ENCODE measurements at places on chromosomes 13 and 19.
A peak's percentile ranks its signal among the peaks of the same experiment; 100 is the strongest.

DNA sequence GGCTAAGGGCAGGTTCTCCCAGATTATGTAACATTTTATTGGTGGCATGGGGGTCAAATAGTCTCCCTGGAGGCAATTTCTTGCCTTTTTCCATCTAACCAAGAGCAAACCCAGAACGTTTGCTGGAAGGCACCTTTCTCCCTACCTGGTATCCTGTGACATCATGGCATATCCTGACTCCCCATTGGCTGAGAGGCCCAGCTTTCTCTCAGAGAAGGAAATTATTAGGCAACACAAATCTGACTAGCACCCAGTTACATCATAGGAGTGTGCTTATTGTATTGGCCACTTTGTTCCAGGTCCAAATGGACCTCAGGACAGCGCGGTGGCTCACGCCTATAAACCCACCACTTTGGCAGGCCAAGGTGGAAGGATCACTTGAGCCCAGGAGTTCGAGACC lies 13.0 kb downstream of the NTN5 start:
- peaks cover 7% of the 10 kb centered on the region for H3K4me1 ChIP-seq
- no peaks in the 10 kb centered on the region for H3K36me3 ChIP-seq
- H3K27ac ChIP-seq, result no peak overlapping the region
- no peak for DNase-seq

DNA sequence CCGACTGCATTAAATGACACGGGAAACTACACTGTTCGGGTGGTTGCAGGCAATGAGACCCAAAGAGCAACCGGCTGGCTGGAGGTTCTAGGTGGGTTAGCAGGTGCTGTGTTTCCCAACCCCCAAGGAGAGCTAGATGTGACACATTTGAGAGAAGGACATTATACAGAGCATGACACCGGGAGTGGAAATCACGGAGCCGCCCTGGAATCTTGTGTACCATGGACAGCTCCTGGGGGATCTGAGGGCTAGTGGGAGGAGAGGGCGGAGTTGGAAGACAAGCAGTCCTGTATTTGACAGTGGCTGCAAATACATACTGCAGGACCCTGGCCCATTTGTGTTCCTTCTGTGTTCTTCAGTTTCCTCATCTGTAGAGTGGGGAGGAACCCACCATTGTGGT lies 2.3 kb downstream of the CEACAM18 start:
- no peak overlapping the region for H3K4me3 ChIP-seq
- H3K27me3 ChIP-seq, result peaks cover 16% of the 10 kb centered on the region
- H3K4me1 ChIP-seq, result peaks cover 27% of the 10 kb centered on the region
- DNase-seq, result peak; percentile 23
- H3K27ac ChIP-seq, result no peak overlapping the region
- H3K36me3 ChIP-seq, result no peaks in the 10 kb centered on the region

GRCh38 chr19:49116544-49116943 lies 2.4 kb downstream of the LIN7B start:
- H3K36me3 ChIP-seq, result peaks cover 6% of the 10 kb centered on the region
- DNase-seq, result no peak
- peaks cover 32% of the 10 kb centered on the region for H3K4me1 ChIP-seq
- no peak overlapping the region for H3K4me3 ChIP-seq

DNA sequence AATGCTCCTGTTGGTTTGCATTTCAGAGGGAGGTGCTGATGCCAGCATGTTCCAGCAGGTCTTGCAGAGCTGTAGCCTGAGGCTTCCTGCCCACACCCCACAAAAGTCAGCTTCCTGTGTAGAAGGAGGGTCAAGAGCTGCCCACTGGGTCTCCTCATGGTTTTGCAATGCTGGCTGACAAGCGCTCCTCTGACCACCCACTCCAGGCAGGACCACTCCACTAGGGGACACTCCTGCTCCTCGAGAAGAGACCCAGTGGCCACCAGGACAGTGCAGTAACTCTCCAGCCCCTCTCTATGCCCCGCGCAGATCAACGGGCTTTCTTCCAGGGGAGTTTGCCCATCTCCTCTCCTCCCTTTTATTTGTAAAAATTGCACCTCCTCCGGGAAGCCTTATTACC lies 72.9 kb upstream of the UQCRFS1 start:
- no peak for DNase-seq
- no peaks in the 10 kb centered on the region for H3K4me1 ChIP-seq
- H3K4me3 ChIP-seq, result no peak overlapping the region
- H3K27ac ChIP-seq, result no peak overlapping the region
- H3K27me3 ChIP-seq, result peaks cover 23% of the 10 kb centered on the region

DNA sequence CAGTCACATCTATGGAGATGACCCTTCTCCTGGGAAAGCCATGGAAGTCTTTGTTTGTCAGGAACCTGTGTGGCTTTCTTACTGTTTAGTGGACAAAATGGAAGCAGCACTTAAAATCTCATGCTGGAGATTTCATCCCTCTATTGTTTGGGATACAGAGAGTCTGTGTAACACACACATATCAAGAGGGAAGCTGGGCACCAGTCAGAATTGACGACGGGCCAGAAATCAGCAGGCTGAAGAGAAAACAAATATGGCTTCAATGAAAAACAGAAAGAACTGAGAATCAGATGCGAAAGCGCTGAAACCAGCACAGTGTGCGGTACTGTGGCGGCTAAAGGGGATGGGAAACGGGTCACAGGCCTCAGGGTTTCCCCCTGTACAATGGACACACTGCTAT lies 72.2 kb upstream of the WASF3 start:
- no peak for DNase-seq
- H3K4me1 ChIP-seq, result peaks cover 11% of the 10 kb centered on the region
- H3K36me3 ChIP-seq, result no peaks in the 10 kb centered on the region
- no peak overlapping the region for H3K4me3 ChIP-seq
- no peaks in the 10 kb centered on the region for H3K27me3 ChIP-seq

GRCh38 chr13:44867825-44868224 lies 121.4 kb downstream of the NUFIP1 start:
- no peaks in the 10 kb centered on the region for H3K36me3 ChIP-seq
- peaks cover 2% of the 10 kb centered on the region for H3K4me1 ChIP-seq
- no peak for DNase-seq

DNA sequence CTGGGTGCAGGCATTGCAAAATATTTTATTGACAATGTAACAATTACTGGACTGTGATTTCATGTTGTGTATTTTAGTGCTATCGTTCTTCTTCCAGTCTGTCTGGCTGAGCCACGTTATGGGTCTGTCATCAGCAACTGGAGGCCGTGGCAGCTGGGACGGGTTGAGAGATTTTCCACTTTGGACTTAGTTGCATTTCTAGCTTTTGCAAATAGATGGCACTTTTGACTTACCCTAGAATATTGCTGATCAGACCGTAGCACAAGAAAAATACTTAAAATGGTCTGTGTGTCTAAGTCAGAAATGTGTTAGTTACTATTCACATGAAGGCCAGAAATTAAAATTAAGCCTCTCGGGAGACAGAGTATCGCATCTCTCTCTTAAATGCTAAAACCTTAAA lies 211.1 kb downstream of the TEX29 start:
- peaks cover 27% of the 10 kb centered on the region for H3K27me3 ChIP-seq
- no peak overlapping the region for H3K27ac ChIP-seq
- DNase-seq, result no peak
- no peaks in the 10 kb centered on the region for H3K36me3 ChIP-seq
- H3K4me3 ChIP-seq, result no peak overlapping the region
- H3K4me1 ChIP-seq, result no peaks in the 10 kb centered on the region

DNA sequence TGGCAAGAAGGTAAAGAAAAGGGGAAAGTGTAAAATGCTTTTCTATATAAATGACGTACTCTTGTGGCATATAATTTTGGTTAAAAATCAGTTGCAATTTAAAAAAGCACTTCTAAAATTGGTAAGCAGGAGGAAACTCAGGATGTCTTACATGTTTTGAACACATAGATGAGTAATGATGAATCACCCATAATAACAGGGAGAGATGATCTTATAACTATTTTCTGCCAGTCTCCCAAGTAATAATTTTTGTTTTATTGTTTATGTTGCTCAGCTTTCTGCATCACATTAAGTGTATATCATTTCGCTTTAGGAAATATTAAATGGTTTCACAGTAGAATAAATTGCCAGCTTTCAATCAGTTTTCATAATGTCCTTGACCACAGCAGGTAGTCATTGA lies 1430.7 kb upstream of the PCDH20 start:
- H3K4me1 ChIP-seq, result no peaks in the 10 kb centered on the region
- H3K4me3 ChIP-seq, result no peak overlapping the region
- H3K36me3 ChIP-seq, result no peaks in the 10 kb centered on the region

- no peaks in the 10 kb centered on the region for H3K27me3 ChIP-seq
- no peak overlapping the region for H3K27ac ChIP-seq
- H3K4me1 ChIP-seq, result no peaks in the 10 kb centered on the region
- no peaks in the 10 kb centered on the region for H3K36me3 ChIP-seq
- H3K4me3 ChIP-seq, result no peak overlapping the region
Observed at GRCh38 chr13:34223984-34224383, 406.0 kb downstream of the RFC3 start.

- H3K36me3 ChIP-seq, result peaks cover 30% of the 10 kb centered on the region
- H3K27me3 ChIP-seq, result no peaks in the 10 kb centered on the region
- peak overlapping the region; percentile 92 for H3K4me3 ChIP-seq
- peak; percentile 61 for DNase-seq
- peak overlapping the region; percentile 91 for H3K27ac ChIP-seq
Observed at GRCh38 chr13:98576200-98576945, 534 bp downstream of the STK24 start.

DNA sequence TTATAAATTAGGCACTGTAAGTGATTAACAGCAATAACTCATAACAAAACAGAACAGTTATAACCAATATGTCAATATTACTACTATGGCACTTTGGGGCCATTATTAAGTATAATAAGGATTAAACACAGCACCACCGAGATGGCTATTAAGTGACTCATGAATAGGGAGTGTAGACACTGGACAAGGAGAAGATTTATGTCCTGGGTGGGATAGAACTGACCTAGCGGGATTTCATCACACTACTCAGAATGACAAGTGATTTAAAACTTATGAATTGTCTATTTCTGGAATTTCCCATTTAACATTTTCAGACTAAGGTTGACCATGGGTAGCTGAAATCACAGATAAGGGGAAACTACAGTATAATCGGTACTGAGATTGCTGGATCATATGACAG lies 79.0 kb upstream of the SLC7A1 start:
- DNase-seq, result no peak
- no peak overlapping the region for H3K27ac ChIP-seq
- H3K4me1 ChIP-seq, result no peaks in the 10 kb centered on the region
- H3K4me3 ChIP-seq, result no peak overlapping the region
- H3K27me3 ChIP-seq, result peaks cover 3% of the 10 kb centered on the region

GRCh38 chr13:96824140-96824539 lies 170.1 kb downstream of the OXGR1 start:
- no peaks in the 10 kb centered on the region for H3K4me1 ChIP-seq
- no peak for DNase-seq
- H3K27ac ChIP-seq, result no peak overlapping the region
- no peaks in the 10 kb centered on the region for H3K36me3 ChIP-seq
- H3K4me3 ChIP-seq, result no peak overlapping the region
- peaks cover 2% of the 10 kb centered on the region for H3K27me3 ChIP-seq

DNA sequence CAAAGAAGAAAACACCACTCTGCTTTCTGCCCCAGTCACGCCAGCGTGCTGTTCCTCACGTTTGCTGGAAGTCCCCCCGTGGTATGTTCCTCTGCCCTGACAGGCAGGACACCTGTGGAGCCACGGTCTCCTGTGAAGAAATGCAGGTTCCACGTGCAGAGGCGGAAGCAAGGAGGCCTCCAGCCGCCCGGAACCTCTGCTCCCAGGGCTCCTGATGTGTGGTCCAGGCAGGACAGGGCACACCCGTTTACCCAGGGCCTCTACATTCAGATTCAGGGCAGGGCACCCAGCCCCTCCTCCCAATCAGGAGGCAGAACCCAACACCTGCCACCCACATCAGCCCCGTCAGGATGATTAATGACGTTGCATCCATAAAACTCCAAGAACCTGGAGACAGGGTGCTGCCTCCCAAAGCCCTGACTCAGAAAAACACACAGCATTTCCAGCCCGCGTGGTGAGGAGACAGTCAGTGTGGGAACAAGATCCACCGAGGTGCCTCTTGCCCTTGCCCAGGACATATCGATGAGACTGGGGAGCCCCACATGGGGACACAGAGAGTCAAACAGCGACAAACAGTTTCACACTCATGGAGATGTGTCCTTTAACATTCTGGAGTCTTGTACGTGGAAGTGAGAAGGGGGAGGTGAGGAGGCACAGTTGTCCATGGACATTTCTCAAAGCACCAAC lies 76.2 kb downstream of the COL4A1 start:
- H3K4me1 ChIP-seq, result no peaks in the 10 kb centered on the region
- peaks cover 21% of the 10 kb centered on the region for H3K27me3 ChIP-seq
- no peaks in the 10 kb centered on the region for H3K36me3 ChIP-seq
- no peak overlapping the region for H3K27ac ChIP-seq

- peaks cover 23% of the 10 kb centered on the region for H3K4me1 ChIP-seq
- peak overlapping the region; percentile 75 for H3K27ac ChIP-seq
- H3K36me3 ChIP-seq, result peaks cover 2% of the 10 kb centered on the region
- H3K27me3 ChIP-seq, result no peaks in the 10 kb centered on the region
- DNase-seq, result peak; percentile 65
Observed at GRCh38 chr19:48480558-48481500, 11.7 kb downstream of the CYTH2 start.

DNA sequence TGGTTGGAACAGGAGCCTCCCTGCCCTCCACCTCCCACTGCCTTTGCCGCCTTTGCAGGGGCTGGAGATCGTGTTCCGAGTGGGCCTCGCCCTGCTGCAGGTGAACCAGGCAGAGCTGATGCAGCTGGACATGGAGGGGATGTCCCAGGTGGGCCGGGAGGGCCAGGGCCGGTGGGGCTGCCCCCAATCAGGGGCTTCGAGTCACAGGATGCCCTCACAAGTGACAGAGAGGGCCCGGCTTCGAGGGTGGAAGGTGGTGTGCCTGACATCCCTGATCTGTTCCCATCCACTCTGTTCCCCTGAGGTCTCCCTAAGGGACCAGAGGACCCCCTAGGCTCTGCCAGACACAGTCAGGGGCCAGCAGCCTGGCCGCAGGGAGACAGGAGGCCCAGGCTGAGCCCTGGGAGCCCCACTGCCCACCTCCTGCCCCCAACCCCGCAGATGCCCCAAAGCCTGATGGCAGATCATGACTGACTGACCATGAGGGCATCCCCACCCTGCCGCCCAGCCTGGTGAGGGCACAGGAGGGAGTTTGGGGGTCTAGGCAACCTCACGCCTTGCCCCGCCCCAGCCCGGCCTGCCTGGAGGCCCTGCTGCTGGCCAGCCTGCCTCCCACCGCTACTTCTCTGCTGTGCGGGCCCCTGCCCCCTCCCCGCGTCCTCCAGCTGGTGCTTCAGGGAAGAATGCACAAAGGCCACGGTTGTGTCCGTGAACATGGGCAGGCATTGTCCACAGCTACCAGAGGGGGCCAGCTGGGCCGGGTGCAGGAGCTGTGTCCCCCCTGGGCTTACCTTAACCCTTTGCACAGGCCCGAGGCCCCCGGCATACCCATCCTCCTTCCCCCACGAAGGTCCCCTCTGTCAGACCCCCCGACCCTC lies 21.8 kb downstream of the EVI5L start:
- DNase-seq, result no peak
- peaks cover 2% of the 10 kb centered on the region for H3K27me3 ChIP-seq
- no peak overlapping the region for H3K4me3 ChIP-seq
- H3K36me3 ChIP-seq, result no peaks in the 10 kb centered on the region

DNA sequence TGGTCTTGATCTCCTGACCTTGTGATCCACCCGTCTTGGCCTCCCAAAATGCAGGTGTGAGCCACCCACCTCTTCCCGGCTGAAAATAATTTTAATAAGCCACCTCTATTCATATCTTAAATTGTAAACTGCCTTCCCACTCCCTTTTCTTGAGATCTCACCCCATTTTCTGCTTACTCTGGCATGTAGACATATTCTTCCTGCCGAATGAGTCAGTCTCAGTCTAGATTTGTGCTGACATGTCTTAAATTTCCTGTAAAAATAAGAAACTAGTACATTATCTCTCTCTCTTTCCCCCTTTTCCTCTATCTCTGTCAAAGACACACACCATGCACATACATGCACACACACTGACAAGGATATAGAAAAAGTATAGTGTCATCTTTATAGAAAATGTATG lies 60.9 kb downstream of the THSD1 start:
- no peak overlapping the region for H3K4me3 ChIP-seq
- no peak for DNase-seq
- peaks cover 5% of the 10 kb centered on the region for H3K27me3 ChIP-seq
- no peaks in the 10 kb centered on the region for H3K36me3 ChIP-seq
- H3K4me1 ChIP-seq, result peaks cover 3% of the 10 kb centered on the region
- no peak overlapping the region for H3K27ac ChIP-seq
